Gastroesophageal sphincter (tissue), 4 donors: ENCODE measurements at places on chromosomes 13 and 19. TPM values are rescaled to one million over a fixed set of nuclear protein-coding genes. Genes with fewer than 3 reads are reported as not detected.

GRCh38 chr13:21055016-21055415 is 6.4 kb downstream of the LATS2 start:
- no peak for ATAC-seq

DNA sequence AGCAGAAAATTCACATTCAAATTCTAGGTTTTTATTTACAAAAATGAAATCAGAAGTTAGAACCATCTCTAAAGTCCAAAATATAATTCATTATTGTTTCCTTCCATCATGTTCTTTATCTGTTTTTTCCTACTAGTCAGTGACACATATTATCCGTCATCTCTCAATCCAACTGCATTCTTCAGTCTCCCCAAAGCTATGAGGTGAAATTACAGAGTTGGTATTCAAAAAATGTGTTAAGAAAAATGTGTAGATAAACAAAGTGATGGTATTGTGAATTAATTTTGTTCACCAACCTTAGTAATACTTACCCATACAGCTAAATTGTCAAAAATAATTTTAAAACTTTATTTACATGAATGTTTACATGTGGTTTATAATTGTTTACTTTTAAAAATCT is 448.7 kb upstream of the MIR17HG start:
- no peak for ATAC-seq

GRCh38 chr13:51721496-51721895 is 82.5 kb downstream of the DHRS12 start:
- ATAC-seq: peak; percentile 79

The CACNA1A gene
- not detected for total RNA-seq
